GM23248 (cell line): ENCODE measurements at places on chromosomes 4 and X.
A peak's percentile ranks its signal among the peaks of the same experiment; 100 is the strongest.

DNA sequence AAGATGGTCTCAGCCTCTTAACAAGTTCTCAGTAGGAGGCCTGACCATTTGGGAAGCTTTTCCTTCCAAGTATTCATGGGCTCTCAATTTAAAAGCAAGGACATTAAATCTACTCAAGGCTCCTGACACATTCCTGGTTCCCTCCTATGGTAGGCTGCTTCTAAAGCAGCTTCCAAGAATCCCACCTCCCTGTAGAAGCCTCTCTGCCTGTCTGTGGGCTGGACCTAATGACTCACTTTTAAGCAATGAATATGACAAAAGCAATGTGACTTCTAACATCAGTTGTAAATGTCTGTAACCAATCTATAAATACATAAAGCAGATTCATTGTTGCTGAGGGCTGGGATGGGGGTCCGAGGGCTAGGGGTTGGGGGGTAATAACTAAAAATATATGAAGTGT, 99.5 kb upstream of the FAM9B start:
- peaks cover 3% of the 10 kb centered on the region; the same call in 1 of the 2 replicates for H3K4me1 ChIP-seq
- H3K36me3 ChIP-seq, result no peaks in the 10 kb centered on the region
- H3K27ac ChIP-seq, result no peak overlapping the region
- no peak overlapping the region for H3K4me3 ChIP-seq

DNA sequence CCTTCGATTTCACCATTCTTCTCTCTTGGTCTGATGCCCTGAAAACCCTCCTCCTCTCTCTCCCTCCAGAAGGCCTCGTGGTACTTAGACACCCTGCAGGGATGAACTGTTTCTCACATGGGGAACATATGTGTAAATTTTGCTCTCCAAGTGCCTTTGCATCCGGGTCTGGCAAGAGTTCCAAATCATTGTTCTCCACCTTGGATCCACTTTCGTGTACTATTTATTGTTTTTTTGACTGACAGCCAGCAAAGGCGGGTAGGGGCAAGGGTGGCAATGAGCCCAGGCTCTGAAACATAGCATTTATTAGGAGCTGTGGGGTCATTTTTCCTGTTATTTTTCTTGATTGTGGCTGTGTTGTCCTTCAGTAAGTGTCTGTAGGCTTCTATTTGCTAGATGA, 81.7 kb downstream of the RTL5 start:
- no peaks in the 10 kb centered on the region for H3K27me3 ChIP-seq
- H3K27ac ChIP-seq, result no peak overlapping the region
- no peak overlapping the region for H3K4me3 ChIP-seq
- no peaks in the 10 kb centered on the region for H3K36me3 ChIP-seq
- H3K4me1 ChIP-seq, result peaks cover 9% of the 10 kb centered on the region; the same call in 1 of the 2 replicates
- peak; percentile 9 for DNase-seq

DNA sequence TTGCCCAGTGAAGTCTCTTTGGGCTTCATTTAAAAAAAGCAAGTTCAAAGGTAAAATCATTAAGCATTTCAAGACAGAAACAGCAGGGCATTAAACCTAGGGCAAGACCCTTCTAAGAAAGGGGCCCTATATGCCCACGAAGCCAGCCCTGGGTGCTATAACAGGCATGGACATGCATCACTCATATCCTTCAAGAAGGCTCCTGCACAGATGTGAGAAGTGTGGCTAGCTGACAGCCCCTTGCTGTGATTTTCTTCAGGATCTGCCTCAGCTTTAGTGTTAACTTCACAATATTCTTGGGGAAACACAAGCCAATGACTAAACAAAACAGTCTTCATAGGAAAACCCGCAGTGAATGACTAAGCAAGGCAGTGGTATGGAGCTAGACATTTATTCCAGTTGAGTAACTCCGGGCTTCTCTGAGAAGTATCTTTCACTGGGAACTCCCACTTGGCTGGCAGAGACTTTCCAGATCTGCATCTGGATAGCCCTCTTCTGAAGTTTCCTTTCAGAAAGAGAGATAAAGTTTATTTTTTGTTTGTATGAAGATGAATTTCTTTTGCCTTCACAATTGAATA, 11.9 kb upstream of the MAOA start:
- peak; percentile 78 for DNase-seq
- no peak overlapping the region; the same call in 1 of the 2 replicates for H3K27ac ChIP-seq
- no peaks in the 10 kb centered on the region for H3K27me3 ChIP-seq
- no peaks in the 10 kb centered on the region for H3K36me3 ChIP-seq

DNA sequence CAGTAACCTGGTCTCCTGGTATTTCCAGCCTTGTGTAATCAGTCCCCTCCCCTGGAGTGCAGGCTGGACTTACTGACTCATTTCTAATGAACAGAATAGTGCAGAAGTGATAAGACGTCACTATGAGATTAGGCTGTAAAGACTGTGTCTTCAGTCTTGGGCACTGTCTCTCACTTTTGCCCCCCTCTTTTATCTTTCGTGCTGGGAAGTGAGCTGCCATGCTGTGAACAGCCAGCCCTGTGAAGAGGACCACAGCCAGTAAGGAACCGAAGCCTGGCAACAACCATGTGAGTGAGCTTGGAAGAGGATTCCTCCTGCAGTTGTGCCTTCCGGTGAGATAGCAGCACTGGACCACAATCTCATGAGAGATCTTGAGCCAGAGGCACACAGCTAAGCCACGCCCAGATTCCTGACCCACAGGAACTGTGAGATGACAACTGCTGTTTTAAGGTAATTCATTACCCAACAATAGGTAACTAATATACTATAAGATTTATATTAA, 67.5 kb upstream of the GPR34 start:
- no peak overlapping the region for H3K27ac ChIP-seq
- H3K36me3 ChIP-seq, result no peaks in the 10 kb centered on the region
- no peaks in the 10 kb centered on the region for H3K27me3 ChIP-seq
- H3K4me3 ChIP-seq, result no peak overlapping the region
- DNase-seq, result peak; percentile 0

GRCh38 chr4:111494971-111495370, 650.3 kb upstream of the FAM241A start:
- H3K27ac ChIP-seq, result peak overlapping the region; percentile 45
- H3K27me3 ChIP-seq, result no peaks in the 10 kb centered on the region
- DNase-seq, result peak; percentile 28
- peaks cover 59% of the 10 kb centered on the region for H3K4me1 ChIP-seq
- no peaks in the 10 kb centered on the region for H3K36me3 ChIP-seq

- DNase-seq, result no peak
- H3K4me1 ChIP-seq, result peaks cover 4% of the 10 kb centered on the region
- H3K27me3 ChIP-seq, result no peaks in the 10 kb centered on the region
These were observed 29.0 kb downstream of the MECP2 start for GRCh38 chrX:154068560-154068959.

GRCh38 chr4:163554870-163555465, 60.5 kb downstream of the TMA16 start:
- peak; percentile 54 for DNase-seq
- no peaks in the 10 kb centered on the region for H3K27me3 ChIP-seq
- no peak overlapping the region for H3K4me3 ChIP-seq

DNA sequence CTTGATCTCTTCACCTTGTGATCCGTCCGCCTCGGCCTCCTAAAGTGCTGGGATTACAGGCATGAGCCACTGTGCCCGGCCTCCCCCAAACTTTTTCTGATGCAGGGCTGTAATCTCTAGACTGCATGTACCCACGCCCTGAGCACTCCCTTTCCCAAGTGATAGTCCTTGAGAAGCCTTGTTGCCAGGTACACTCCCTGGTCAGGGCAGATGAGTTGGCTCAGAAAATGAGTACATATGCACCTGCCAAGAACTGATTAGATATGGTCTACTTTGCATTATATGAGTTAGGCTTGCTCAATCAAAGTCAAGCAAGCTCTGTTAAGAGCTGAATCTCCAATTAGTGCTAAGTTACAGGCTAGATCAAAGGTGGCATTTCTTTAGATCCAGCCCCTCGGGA, 20.3 kb downstream of the APOO start:
- H3K4me1 ChIP-seq, result peaks cover 18% of the 10 kb centered on the region
- H3K36me3 ChIP-seq, result no peaks in the 10 kb centered on the region
- no peak overlapping the region for H3K4me3 ChIP-seq
- H3K27me3 ChIP-seq, result no peaks in the 10 kb centered on the region

GRCh38 chr4:8719421-8719820, 126.9 kb downstream of the CPZ start:
- no peak overlapping the region for H3K27ac ChIP-seq
- no peaks in the 10 kb centered on the region for H3K4me1 ChIP-seq
- DNase-seq, result no peak
- no peak overlapping the region for H3K4me3 ChIP-seq
- no peaks in the 10 kb centered on the region for H3K36me3 ChIP-seq

DNA sequence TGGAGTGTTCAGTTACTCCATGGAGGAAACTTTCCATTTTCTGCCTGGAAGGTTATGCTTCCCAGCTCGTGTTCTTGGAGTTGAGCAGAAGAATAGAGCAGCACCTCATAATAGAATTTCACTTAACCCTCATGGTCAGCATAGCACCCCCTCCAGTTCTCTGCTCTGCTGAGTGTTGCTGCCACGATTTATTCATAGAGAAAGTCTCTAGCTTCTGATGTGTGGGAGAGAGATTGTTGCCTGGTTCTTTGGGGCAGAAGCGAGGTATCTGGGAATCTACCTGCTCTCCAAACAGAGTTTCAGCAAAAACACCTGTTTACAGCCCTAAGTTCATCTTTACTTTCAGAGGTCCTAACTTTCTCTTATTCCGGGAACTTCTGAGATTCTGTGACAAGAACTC, 3.9 kb upstream of the DTHD1 start:
- no peak overlapping the region for H3K27ac ChIP-seq
- no peak overlapping the region for H3K4me3 ChIP-seq
- DNase-seq, result no peak
- no peaks in the 10 kb centered on the region for H3K27me3 ChIP-seq

- no peaks in the 10 kb centered on the region for H3K4me1 ChIP-seq
- H3K4me3 ChIP-seq, result no peak overlapping the region
- H3K27ac ChIP-seq, result no peak overlapping the region
- H3K36me3 ChIP-seq, result no peaks in the 10 kb centered on the region
These were observed 73.6 kb upstream of the DHX15 start for GRCh38 chr4:24657768-24658617.

- H3K4me3 ChIP-seq, result no peak overlapping the region
- DNase-seq, result no peak
- H3K4me1 ChIP-seq, result no peaks in the 10 kb centered on the region
- no peaks in the 10 kb centered on the region for H3K36me3 ChIP-seq
- H3K27me3 ChIP-seq, result no peaks in the 10 kb centered on the region
These were observed 31.1 kb downstream of the GRID2 start for GRCh38 chr4:92334716-92335350.

- H3K27me3 ChIP-seq, result no peaks in the 10 kb centered on the region
- no peaks in the 10 kb centered on the region for H3K4me1 ChIP-seq
These were observed 22.4 kb upstream of the UGT2B4 start for GRCh38 chr4:69518102-69518501.

DNA sequence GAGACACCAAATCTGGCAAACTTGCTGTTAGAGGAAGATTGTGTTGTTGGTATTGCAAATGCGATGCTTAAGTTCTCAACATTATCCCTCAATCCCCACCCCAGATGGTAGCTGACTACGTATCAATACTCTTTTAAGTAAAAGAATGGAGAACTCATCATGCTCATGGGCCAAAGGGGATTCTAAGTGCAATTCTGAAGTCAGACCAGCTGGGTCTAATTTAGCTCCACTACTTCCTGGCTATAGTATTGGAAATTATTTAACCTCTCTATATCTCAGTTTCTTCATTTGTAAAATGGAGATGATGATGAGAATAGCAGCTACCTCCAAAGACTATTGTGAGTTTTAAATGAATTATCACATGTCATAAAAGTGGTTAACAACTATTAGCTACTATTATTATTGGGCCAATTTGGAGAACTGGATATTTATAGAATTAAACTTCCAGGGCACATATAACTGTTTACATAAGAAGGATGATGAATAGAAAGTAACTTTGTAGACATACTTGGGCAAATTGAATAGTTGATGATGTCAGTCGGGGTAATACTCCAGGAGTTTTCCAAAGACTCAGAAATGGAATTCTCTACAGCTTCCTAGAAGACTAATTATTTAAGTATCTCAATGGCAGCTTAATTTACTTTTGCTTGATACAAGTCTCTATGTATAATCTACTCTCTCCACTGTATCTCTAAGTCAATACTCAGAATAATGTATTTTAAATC, 5.0 kb upstream of the SLAIN2 start:
- H3K36me3 ChIP-seq, result no peaks in the 10 kb centered on the region
- H3K4me3 ChIP-seq, result no peak overlapping the region
- DNase-seq, result no peak
- H3K4me1 ChIP-seq, result peaks cover 50% of the 10 kb centered on the region
- no peak overlapping the region for H3K27ac ChIP-seq

DNA sequence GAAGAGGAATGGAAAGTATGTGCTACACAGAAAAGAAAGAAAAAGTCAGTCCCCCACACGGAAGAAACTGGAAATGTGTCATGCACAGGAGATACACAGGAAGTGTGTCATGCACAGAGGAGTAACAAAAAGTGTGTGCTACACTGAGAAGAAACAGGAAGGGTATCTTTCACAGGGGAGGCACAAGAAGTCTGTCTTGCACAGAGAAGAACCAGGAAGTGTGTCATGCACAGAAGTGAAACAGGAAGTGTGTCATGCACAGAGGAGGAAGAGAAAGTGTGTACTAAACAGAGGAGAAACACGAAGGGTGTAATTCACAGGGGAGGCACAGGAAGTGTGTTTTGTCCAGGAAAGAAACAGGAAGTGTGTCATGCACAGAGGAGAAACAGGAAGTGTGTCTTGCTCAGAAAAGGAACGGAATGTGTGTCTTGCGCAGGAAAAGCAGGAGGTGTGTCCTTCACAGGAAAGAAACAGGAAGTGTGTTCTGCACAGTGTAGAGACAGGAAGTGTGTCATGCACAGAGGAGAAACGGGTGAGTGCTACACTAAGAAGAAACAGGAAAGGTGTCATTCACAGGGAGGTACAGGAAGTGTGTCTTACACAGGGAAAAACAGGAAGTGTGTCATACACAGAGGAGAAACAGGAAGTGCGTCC, 527.2 kb upstream of the PRKX start:
- no peaks in the 10 kb centered on the region for H3K4me1 ChIP-seq
- no peak for DNase-seq
- H3K27ac ChIP-seq, result no peak overlapping the region
- no peaks in the 10 kb centered on the region for H3K36me3 ChIP-seq
- H3K27me3 ChIP-seq, result no peaks in the 10 kb centered on the region
